ENCODE measurements at places on chromosomes 4 and X. TPM values are rescaled to one million over a fixed set of nuclear protein-coding genes. Genes with fewer than 3 reads are reported as not detected.

The RADX gene
- 0.96 TPM for total RNA-seq

The PPARGC1A gene
- 44.4 TPM for total RNA-seq

The TLR6 gene
- 2.2 TPM for total RNA-seq

The GAGE12F gene
- total RNA-seq = 0.99 TPM

The DCAF12L2 gene
- not detected for total RNA-seq

The IGBP1 gene
- total RNA-seq = 48.0 TPM

The VCX3A gene
- total RNA-seq = not detected

The TRAM1L1 gene
- 0.20 TPM for total RNA-seq

The STEEP1 gene
- 19.2 TPM for total RNA-seq

The NKX3-2 gene
- 0.35 TPM for total RNA-seq

The GPAT3 gene
- 24.3 TPM for total RNA-seq

The PNMA3 gene
- total RNA-seq = 0.21 TPM

The TRIM75 gene
- not detected for total RNA-seq

The LINC00632 gene
- total RNA-seq = 27.3 TPM

The TEX13C gene
- total RNA-seq = not detected

The UGT2B11 gene
- total RNA-seq = not detected

The AADAT gene
- total RNA-seq = 5.3 TPM

The MAGEC3 gene
- not detected for total RNA-seq

The UGT2B15 gene
- 69.8 TPM for total RNA-seq

The HSFX1 gene
- 2.0 TPM for total RNA-seq

The C4orf46 gene
- 3.7 TPM for total RNA-seq

The SPP1 gene
- 11.6 TPM for total RNA-seq

The APLN gene
- 2.7 TPM for total RNA-seq

The KIT gene
- total RNA-seq = 9.3 TPM

The NR3C2 gene
- total RNA-seq = 96.0 TPM

The SHROOM2 gene
- 3.9 TPM for total RNA-seq

The BMX gene
- 1.4 TPM for total RNA-seq

Measured in colonic mucosa (tissue), 4 donors.